CD4-positive, alpha-beta T cell treated with Interferon alpha-2 for 1 hour (primary cell): ENCODE measurements at places on chromosomes 13 and 19.

DNA sequence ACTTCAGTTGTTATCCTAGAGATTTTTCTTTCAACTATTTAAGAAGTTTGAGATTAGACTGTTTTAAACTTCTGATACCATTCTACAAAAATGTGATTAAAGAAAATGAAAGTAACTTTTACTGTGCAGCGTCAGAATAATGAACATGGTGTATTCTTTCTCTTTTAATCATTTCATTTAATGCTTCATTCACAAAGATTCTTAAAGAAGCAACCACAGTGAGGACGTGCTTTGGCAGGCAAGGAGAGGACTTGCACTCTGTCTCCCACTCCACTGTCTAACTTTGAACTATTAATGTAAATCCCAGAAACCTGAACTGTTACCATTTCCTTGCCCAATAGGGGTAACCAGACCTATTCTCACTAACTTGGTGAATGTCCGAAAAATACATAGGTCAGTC is 137.0 kb downstream of the KCNRG start:
- DNase-seq: peak; percentile 12

GRCh38 chr13:93413972-93414717 is 187.5 kb downstream of the GPC6 start:
- DNase-seq: no peak

DNA sequence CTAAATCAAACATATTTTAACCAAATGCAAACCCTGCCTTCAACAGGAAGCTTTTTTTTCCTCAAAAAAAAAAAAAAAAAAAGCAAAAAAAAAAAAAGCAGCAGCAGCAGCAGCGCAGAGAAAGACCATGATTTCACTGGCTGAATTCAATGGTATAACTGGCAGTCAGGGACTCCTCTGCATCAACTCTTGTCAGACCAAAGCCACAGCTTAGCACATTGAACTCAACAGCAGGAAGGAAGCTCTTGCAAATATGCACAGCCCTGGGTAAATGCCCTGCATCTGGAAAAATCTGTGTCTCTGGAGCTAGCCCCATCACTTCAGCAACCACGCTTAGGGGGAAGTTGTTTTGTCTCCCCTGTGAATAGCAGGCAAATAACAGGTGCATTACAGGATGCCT is 17.6 kb upstream of the DHRS12 start:
- DNase-seq: peak; percentile 61

DNA sequence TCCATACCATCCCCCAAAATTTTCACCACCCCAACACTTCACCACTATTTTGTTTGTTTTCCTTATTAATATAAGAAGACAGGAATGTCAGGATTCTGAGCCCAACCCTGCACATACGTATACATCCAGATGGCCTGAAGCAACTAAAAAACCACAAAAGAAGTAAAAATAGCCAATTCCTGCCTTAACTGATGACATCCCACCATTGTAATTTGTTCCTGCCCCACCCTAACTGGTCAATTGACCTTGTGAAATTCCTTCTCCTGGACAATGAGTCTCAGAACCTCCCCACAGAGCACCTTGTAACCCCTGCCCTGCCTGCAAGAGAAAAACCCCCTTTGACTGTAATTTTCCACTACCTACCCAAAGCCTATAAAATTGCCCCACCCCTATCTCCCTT is 132.5 kb downstream of the ZNF675 start:
- no peak for DNase-seq

- DNase-seq: no peak
Observed at GRCh38 chr13:46339035-46339666, 47.9 kb downstream of the RUBCNL start.

GRCh38 chr13:32431361-32431760 is 3.4 kb upstream of the N4BP2L1 start:
- no peak for DNase-seq

GRCh38 chr13:21458813-21459701 is at the start of gene ZDHHC20:
Gene ZDHHC20, minus strand, starts transcription at chr13:21459303. Its CDS starts 132 bp downstream, at chr13:21459171.
- DNase-seq: peak; percentile 92

DNA sequence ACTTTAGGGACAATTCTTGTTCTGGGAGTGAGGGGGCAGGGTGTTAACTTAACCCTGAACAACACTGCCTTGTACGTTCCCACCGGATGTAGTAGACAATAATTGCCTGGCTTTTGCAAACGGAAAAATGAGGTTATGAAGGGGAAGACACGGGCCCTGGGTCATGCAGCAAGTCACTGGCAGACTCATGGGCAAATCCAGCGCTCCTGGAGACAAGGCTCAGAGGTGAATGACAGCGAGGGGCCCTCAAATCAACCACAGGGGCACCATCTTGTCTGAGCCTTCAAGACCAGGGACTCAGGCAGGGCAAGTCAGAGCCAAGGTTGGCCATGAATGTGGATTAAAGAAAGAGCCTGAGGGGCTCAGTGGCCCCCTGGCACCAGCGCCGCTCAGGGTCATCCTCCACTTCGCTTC is 2.8 kb downstream of the RASA3 start:
- no peak for DNase-seq

- peak; percentile 2 for DNase-seq
Observed at GRCh38 chr13:98411617-98412265, 165.2 kb downstream of the STK24 start.

DNA sequence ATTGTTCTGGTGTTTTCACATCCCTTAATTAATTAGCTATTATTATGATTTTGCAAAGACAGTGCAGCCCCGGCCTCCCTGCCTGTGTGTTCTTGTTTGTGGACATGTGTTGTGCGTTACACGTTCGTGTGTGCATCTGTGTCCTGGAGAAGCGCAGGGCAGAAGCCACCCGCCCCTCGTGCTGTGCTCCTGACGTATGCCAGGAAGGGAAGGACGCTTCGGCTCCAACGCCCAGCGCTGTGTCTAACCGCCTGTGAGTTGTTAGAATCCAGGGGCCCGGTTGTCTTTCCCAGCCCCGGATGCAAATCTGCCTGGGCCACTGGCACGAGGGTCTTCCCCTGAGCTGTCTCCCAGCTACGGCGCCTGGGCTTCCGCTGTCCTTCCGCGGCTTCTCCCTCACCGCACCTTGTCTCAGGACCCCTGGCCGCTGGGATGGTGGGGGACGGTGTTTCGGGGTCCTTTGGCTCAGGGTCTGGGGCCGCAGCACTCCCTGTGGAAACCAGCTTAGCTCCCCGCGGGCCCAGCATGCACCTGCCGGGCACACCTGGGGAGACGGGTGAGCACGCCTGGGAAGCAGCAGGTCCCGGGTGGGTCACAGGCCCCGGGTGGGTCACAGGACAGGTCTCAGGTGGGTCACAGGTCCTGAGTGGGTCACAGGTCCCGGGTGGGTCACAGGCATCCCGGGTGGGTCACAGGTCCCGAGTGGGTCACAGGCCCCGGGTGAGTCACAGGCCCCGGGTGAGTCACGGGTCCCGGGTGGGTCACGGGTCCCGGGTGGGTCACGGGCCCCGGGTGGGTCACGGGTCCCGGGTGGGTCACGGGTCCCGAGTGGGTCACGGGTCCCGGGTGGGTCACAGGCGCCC is 51.5 kb downstream of the GAS6 start:
- DNase-seq: no peak

GRCh38 chr13:110902370-110902769 is 12.5 kb downstream of the ANKRD10 start:
- DNase-seq: no peak

GRCh38 chr19:13339869-13340268 is 166.4 kb downstream of the CACNA1A start:
- no peak for DNase-seq

- DNase-seq: no peak
Observed at GRCh38 chr19:11169896-11170678, 14.5 kb upstream of the SPC24 start.

GRCh38 chr13:113122550-113123225 is at the start of gene F10:
Gene F10, plus strand, starts transcription at chr13:113122799. Its CDS starts 57 bp downstream, at chr13:113122856.
- DNase-seq: no peak

- peak; percentile 94 for DNase-seq
Observed at GRCh38 chr19:18007917-18008673, at the start of gene ARRDC2. Gene ARRDC2, plus strand, starts transcription at chr19:18008170. Its CDS starts 141 bp downstream, at chr19:18008311.

DNA sequence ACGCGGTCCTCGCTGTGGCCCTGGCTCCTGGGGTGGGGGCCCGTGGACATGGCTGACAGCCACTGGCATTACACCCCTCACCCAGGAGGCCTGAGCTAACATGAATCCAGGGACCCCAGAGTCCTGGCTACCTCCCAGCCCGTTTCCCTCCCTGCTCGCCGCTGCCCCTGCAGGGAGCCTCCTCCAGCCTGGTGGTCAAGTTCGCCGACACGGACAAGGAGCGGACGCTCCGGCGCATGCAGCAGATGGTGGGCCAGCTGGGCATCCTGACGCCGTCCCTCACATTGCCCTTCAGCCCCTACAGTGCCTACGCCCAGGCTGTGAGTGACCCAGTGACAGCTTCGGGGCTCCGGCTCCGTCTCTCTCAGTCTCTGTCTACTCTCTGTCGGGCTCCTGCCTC is 56.6 kb downstream of the CELF5 start:
- no peak for DNase-seq

GRCh38 chr19:10104665-10105508 is 1.3 kb upstream of the PPAN start:
- peak; percentile 88 for DNase-seq

- DNase-seq: no peak
Observed at GRCh38 chr13:111209613-111210012, 94.5 kb downstream of the ARHGEF7 start.
